ENCODE measurements at places on chromosomes 11 and 22. TPM values are rescaled to one million over a fixed set of nuclear protein-coding genes. Genes with fewer than 3 reads are reported as not detected.
A peak's percentile ranks its signal among the peaks of the same experiment; 100 is the strongest.

Gene FJX1
- total RNA-seq = 5.9 TPM

Gene RNASEH2C
- 42.5 TPM for total RNA-seq

Gene ARHGAP8
- 18.1 TPM for total RNA-seq

Gene OR8G1
- total RNA-seq = not detected

Gene SLC22A9
- not detected for total RNA-seq

Gene ATG13
- 61.1 TPM for total RNA-seq

Gene CRACR2B
- total RNA-seq = 34.3 TPM

DNA sequence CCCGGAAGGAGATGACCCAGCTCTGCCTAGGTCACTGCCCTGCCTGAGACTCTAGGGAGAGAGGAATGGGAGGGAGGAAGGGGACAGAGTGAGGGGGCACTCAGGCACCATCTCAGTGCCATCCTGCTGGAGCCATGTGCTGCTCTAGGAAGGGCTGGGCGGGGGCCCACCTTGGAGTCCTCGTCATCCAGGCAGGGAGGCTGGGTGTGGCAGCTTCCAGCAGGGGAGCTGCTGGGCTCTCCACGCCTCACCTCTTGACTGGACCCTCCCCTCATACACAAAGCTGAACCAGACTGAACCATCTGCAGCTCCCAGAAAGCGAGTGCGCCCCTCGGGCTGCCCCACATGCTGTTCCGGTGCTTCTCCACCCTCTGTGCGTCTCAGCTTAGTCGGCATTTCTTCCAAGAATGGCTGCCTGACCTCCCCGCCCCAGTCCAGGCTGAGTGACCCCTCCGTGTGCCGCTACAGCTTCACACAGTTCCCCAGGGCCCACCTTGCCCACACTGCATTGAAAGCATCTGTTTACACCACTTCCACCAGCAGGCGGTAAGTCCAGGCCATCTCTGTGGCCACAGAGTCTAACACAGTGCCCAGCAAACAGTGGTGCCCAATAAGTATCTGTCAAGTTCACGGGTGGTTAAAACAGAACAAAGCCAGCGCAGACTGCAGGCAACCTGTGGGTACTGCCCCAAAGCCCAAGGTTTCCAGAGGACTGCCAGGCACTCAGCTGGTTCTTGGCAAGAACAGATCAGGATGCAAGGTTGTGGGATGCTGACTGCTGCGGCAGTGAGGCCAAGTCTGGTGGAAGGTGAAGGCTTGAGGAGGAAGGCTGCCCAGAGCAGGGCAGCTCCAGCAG lies 9.4 kb upstream of the TRIM29 start:
- DNase-seq = no peak

DNA sequence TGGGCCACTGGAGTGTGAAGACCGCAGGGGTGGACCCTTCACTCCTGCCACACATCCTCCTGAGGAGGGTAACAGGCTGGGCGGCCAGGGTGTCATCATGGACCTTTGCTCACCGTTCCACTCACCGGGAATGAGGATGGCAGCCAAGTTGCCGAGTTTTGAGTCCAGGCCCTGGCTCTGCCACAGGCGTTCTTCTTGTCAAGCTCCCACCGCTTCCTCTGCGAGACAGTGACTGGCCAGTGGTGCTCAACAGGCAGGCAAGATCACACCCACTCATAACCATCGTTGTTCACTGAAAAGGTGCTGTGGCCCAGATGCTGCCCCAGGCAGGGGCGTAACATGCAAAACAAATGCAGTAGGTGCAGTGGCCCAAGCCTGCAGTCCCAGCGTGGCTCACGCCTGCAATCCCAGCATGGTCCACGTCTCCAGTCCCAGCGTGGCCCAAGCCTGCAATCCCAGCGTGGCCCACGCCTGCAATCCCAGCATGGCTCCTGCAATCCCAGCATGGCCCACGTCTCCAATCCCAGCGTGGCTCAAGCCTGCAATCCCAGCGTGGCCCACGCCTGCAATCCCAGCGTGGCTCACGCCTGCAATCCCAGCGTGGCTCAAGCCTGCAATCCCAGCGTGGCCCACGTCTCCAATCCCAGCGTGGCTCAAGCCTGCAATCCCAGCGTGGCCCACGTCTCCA lies 5.0 kb upstream of the PANX2 start:
- DNase-seq = peak; percentile 39

GRCh38 chr11:132523929-132524328 lies 1008.4 kb downstream of the OPCML start:
- no peak for DNase-seq

- no peak for DNase-seq
Measured at GRCh38 chr11:110886288-110886970, 174.2 kb upstream of the ARHGAP20 start.

DNA sequence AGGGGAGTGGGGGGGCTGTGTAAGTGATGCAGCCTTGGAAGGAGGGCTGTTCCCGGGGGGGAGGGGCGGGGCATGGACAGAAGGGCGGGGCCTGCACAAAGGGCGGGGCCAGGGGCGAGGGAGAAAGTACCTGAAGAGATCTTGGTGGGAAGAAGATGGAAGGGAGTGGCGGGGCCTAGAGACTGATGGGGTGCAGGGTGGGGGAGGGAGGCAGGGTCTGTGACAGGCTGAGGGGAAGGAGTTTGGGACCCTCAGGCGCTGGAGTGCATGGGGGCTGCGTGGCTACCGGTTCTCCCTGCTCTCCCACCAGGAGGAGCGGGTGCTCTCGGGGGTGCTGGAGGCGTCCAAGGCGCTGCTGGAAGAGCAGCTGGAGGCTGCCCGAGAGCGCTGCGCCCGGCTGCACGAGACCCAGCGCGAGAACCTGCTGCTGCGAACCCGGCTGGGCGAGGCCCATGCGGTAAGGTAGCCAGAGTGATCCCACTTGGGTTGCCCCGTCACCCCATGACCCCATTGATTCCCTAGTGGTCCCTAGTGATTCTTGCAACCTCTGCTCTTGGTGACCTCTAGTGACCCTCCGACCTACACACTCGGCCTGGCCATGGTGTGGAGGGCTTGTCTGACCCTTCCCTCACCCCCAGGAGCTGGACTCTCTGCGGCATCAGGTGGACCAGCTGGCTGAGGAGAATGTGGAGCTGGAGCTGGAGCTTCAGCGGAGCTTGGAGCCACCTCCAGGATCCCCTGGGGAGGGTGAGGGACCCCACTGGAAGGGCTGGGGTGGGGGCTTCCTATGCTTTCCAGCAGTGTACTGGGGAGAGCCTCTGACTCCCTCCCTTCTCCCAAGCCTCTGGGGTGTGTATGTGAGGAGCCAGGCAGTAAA lies 3.1 kb downstream of the CCDC88B start:
- DNase-seq = no peak

DNA sequence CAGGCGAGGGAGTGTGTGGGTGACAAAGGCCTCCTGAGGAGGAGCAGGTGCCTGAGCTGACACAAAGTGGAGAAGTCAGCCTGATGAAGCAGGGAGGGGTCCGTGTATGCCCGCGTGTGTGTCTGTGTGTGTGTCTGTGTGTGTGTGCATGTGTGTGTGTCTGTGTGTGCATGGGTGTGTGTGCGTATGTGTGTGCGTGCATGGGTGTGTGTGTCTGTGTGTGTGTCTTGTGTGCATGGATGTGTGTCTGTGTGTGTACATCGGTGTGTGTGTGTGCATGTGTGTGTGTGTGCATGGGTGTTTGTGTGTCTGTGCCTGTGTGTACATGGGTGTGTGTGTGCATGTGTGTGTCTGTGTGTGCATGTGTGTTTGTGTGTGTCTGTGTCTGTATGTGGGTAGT lies 65.6 kb upstream of the EIF3D start:
- peak; percentile 31 for DNase-seq

DNA sequence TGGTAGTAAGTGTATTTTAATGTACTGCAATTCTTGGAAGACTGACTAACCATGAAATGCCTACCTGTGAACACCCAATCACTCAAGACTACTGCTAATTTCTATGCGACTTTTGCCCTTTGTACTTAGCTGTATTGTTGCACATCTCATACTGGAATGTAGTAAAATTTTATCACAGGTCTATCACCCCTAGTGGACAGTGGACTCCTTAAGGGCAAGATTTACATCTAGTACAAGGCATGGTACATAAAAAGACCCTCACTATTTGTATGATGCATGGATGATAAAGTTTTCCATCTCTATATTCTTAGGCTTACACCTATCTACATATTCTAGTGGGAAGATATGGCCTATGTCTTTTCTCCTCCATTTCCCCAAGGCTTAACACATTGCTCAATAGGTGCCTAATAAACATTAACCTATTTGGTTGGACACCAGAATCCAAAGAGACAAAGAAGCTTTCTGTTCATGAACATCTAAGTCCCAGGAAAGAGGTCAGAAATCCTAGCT lies 26.1 kb downstream of the SERGEF start:
- no peak for DNase-seq

DNA sequence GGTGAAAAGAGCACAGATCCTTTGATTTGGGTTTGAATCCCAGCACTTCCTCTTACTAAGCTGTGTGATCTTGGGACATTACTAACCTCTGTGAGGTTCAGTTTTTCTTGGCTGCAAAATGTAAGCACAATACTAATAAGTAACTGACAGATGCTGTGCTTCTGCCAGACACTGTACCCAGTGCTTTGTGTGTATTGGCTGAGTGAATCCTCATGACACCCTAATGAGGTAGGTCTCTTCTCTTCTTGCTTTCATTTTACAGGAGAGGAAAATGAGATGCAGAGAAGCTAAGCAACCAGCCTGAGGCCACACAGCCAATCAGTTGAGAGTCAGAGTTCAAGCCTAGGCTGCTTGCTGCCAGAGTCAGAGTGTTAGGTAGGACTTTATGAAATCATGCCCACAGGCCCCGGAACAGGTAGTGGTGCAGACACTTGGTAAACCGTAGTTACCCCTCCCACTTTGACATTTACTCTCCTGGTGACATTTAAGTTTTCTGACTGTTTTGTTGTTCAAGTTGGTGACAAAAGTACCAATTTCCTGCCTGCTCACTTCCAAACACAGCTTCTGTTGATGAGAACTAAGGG lies 21.2 kb downstream of the PTPRJ start:
- no peak for DNase-seq

DNA sequence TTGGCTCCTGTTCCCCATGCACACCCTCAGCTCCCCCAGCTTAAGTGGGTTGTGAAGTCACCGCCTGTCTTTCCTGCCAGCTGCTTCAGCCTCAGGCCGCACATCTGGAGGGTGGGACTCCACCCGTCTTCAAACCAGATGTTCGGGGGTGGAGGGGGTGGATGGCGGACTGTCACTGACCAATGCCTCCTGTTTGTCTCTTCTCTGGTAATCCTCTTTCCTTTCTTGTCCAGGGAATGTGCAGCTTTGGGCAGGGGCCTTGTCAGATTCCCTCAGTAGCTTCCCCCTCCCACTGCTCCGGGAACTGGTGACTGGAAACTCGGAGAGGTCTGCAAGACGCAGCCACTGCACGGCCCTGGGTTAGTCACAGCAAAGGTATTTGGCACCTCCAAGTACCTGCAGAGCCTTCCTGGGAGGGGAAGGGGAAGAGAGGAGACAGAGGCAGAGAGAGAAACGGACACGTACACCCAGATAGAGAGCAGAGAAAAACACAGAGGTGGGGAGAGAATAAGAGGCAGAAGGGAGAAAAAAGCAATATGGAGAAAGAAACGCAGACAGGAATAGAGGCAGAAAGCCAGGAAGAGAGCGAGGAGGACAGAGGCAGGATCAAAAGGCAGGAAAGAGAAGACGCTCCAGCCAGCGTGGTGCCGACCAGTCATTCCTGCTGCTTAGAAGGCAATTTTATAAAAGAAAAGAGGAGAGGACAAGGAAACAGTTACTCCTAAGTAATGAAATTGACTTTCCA lies 56.1 kb upstream of the TIMP3 start:
- DNase-seq = no peak

DNA sequence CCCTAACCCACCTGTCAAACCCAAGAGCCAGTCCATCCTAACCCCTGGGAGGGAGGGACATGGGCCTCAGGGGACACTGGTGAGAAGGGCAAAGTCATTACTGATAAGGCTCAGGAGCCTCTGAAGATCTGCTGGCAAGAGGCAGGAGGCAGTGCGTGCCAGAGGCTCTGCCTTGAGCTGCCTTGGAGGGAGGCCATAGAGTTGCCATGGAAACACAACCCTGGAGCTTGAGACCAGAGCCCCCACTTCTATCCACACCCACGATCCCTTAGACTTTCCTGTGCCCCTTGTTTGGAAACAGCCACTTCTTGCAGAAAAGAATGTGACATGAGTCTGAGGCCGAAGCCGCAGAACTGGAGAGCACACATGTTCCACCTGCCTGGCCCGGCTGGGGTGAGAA lies 89.7 kb upstream of the CSNK2A3 start:
- no peak for DNase-seq

GRCh38 chr11:121235057-121235456 lies 57.5 kb upstream of the SC5D start:
- no peak for DNase-seq

- DNase-seq = no peak
Measured at GRCh38 chr11:10990160-10990559, 132.3 kb upstream of the ZBED5 start.

DNA sequence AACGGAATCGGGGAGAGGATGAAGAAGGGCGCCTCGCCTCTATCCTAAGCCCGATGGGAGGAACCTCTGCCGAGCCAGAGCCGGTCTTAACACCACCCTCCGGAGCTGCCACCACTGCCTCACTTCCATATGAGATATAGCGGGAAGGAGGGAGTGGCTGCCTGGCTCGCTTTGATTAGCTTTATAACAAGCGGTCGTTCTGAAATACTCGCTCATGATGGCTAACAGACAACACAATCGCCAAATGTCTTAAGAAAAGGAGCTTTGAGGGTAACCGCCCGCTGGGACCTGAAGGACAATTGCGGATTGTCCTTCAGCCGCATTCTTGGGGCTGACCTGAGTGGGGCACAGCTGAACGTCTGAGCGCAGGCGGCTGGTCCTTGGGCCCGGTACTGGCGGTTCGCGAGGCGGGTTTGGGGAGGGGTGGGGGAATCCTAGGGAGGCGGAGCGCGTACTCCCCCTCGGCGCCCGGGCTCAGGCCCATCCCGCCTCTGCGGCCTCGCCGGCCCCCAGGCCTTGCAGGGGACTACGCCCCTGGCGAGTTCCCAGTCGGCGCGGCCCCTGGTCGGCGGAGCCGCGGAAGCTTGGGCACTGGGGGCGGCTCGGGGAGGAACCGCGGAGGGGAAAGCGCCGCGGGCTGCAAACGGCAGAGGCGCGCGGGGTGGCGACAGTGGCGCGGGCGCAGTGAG lies at the start of gene PLAAT5:
Gene PLAAT5 (minus strand): TSS at position 617 of the 689 bp plus-strand sequence. CDS start 133 bp downstream, at position 484.
- DNase-seq = peak; percentile 79

- DNase-seq = no peak
Measured at GRCh38 chr22:36562261-36562835, 33.4 kb upstream of the EIF3D start.

DNA sequence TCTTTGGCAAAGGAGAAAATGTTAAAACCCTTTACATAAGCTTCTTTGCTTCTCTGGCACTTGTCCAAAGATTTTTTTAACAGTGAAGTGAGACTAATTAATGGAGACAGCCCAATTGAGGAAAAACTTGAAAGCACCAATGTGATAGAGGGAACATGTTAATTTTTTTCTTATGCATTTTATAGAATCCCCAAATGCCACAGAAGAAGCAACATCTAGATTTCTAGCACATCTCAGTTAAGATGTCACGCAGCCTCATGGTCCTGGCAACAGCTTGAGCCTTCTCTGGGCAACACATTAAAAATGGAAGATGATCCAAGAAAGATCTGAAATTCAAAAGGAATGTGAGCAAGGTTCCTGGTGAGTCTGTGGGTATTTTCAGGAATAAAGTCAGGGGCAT lies 48.5 kb downstream of the PACSIN2 start:
- no peak for DNase-seq

GRCh38 chr11:1156506-1157340 lies 1.0 kb upstream of the MUC5AC start:
- peak; percentile 28 for DNase-seq
